Stimulated activated CD4-positive, alpha-beta T cell treated with anti-CD3 and anti-CD28 coated beads, Interleukin-1b, Interleukin-23, amount 100 ng/mL, for 24 hours (primary cell): ENCODE measurements at places on chromosomes 3 and 15.

- no peak for DNase-seq
Observed at GRCh38 chr15:51286816-51287215, 51.6 kb downstream of the CYP19A1 start.

DNA sequence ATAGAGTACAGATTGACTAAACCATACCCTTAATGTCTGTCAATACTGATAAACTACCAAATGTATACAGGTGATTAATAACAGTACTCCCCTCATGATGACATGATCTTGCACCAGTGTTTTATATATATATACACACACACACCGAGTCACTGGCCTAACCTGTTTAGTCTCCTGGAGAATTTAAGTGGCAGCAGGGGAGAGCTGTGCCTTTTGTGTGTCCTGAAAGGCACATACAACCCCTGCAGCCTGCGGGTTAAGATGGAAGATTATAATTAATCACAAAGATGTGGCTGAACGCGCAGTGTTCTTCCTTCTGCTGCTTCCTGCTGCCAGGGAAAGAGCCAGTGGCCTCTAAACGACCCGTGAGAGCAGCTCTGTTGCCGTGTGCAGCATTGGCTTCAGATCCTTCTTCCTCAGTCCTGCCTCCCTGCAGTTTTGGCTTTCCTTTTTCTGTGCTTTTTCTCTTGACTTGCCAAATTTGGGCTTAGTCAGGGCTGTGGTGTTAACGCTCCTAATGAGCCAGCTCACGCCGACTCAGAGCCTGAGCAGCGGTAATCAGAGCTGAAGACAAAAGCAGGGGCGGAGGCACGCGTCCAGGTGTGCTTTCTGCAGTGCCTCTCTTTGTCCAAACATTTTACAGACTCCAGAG, 42.5 kb upstream of the UBE3A start:
- DNase-seq, result no peak

- no peak for DNase-seq
Observed at GRCh38 chr15:51401872-51402517, 60.5 kb downstream of the GLDN start.

DNA sequence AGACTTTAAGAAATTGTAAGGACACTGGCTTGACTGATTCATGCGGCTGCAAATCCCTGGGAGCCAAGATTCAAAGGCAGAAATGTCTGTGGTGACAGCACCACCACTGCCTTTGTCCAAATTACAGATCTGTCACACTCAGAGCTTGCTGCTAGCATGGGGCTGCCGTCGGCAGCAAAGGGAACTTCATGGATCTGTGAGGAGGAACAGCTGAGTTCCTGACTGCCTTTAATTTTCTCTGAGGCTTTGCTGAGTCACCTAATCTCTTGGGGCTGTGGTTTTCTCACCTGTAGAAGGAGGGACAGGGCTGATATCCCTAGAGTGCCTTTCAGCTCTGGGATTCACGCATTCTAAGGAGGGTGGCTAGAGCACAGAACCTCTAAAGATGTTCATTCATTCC, 4.1 kb upstream of the PAK6 start:
- DNase-seq, result no peak

DNA sequence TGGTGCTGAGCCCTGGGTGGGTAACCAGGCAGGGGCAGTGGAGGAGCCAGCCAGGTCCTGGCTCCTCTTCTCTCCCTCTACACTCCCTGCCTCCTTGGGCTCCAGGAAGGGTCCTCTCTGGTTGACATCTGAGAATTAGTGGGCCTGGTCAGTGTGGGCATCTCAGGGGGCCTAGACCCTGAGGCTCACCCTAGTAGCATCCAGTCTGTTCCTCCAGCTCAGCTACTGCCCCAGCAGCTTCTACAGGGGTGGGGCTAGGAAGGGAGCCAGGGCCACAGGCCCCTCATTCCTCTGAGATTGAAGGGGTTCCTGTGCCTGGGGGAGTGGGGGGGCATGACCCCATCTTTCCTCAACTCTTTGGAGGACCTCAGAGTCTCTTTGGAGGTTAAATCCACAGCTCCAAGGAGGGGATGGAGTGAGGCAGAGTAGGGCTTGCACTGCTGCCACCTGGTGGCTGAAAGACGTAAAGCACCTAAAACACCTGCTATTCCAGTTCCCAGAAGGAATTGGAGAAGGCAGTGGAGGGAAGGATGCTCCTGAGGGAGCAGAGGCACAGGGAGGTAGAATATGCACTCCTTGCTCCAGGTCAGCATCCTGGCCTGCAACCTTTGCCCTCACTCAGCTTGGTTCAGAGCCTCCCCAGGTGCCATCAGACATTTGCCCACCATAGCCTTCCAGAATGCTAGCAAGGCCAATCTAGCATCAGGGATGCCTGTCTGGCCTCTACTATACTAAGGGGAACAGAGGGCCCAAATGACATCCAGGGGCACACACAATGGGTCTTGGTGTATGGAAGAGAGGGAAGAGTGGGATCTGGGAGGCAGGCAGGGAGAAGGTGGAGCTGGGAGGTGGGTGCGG, 25.1 kb downstream of the C3orf18 start:
- DNase-seq, result peak; percentile 36

DNA sequence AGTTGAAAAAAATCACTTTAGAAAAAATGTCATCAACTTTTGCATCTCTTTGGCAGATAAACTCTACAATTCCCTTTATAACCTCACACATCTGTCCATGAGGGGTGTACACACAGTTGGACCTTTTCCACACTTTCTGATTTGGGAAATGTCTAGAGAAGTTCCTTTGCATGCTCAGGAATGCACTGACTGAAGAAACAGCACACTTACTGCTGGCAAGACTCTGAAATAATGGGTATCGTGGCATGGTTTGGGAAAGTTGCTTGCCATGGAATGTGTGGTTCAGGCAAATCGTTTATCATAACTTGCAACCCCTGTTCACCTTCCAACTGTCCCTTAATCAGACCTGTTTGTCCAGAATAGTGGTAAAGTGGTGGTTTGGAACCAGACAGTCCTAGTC, 135.3 kb upstream of the TGFBR2 start:
- DNase-seq, result no peak

DNA sequence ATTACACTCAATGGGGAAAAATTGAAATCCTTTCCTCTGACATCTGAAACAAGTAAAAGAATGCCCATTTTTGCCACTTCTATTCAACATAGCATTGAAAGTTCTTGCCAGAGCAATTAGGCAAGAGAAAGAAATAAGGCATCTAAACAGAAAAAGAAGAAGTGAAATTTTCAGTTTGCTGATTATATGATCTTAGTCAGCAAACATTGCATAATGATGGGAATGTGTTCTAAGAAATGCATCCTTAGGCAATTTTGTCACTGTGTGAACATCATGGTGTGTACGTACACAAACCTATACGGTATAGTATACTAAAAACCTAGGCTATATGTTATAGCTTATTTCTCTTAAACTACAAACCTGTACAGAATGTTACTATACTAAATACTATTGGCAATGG, 278.0 kb downstream of the CGGBP1 start:
- no peak for DNase-seq

DNA sequence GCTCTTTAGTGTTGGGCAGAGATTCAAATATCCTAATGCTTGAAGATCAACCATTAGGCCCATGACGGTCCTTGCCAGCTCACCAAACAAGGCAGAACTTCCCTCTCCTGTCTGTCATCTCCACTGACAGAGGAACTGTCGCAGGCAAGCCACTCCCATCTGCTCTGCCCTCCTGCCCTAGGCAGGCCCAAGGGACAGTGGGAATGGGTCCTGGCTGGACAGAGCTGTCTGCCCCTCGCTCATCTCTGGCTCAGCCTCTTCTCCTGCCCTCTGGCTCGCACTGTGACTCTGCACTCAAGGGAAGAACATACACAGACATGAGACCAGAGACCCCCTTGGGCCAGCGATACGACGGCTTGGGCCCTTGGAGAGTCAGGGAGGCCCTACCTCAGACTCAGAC, 7.6 kb upstream of the MUSTN1 start:
- DNase-seq, result no peak

GRCh38 chr3:125367403-125368230, 7.5 kb downstream of the ZNF148 start:
- DNase-seq, result no peak

DNA sequence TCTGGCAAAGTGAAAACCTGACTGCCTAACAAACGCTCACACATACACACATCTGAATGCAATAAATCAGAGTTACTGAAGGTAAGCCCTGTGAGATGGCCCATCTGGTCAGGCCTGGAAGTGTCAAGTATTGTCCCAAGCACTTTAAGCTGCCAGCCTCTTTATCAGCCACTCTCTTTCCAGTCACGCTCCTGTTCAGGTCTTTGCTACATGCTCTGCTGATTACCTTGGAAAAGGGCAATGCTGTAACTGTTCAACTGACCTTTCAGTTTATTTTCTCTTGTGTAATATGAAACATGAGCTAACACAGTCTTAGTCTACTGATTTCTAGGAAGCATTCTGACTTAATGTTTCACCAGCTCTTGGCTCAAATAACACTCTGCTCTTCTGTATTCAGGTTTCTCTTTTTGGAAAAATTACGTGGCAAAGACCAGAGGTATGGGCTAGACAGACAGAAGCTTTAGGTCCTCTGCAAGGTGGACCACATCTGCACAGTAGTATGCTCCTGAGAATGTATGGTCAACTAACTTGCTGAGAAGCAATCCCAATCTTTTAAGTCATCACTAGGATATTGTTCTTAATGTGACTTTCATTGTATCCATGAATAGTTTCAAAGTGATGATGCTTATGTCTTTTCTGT, 44.5 kb downstream of the GBE1 start:
- DNase-seq, result no peak

DNA sequence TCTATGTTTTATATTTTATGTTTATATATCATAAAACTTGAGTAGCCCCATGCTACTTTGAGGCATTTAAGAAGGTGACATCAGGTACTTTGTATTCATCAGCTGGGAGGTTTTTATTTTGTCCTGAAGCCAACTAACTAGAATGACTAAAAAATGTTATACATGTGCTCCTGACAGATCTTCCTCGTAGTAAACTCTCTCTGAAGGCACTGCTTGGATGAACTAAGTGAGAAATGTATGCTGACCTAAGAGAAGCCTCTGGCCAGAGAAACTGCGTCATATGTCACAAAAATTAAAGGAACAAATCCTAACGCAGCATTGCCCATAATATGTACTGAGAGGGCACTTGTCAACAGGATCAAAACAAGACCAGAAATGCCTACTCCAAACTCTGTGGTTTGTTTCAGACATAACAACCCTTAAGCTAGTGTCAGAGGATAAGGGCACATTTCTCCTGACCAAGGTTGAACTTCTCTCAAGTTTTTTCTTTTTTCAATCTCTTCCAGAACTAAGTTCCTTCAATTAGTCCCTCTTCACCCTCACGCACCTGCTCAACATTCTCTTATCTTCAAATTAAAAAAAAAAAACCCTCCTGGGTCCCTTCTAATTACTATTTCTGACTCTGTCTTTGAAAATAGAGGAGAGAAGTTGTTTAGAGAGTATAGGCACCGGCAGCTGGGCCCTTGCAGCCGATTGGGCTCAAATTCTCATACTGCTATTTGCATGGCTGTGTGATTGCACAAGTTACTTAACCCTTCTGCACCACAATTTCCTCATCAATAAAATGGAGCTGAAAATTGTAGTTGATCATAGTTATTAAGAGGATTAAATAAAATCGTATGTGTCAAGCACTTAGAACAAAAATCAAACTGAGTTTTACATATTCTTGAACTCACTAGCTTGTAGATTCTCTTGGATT, 159.0 kb downstream of the FRMD5 start:
- DNase-seq, result no peak

- DNase-seq, result no peak
Observed at GRCh38 chr3:30078736-30079135, 527.7 kb upstream of the TGFBR2 start.

GRCh38 chr15:71659730-71660067, 150.7 kb upstream of the NR2E3 start:
- DNase-seq, result no peak

DNA sequence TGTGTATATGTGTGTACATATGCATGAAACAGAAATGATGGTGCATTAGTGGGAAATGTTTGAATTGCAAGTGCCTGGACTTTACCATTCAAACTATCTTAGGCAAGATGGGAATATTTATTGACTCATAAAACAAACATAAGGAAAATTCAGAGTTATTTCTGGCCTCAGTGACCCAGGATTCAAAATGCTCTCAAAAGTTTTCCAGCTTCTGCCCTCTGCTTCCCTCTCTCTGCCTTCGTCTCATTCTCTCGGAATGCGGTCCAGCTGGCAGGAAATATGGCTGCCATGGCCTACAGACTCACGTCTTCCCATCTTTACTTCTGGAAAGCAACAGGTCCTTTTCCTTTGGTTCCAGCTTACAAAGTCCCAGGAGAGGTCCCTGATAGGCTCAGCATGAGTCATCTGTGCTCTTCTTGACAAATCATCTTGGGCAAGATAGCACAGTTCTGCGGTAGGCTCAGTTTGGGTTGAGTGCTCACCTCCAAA, 8.7 kb upstream of the ZNF774 start:
- no peak for DNase-seq

GRCh38 chr3:47128137-47128536, 35.8 kb downstream of the SETD2 start:
- no peak for DNase-seq

DNA sequence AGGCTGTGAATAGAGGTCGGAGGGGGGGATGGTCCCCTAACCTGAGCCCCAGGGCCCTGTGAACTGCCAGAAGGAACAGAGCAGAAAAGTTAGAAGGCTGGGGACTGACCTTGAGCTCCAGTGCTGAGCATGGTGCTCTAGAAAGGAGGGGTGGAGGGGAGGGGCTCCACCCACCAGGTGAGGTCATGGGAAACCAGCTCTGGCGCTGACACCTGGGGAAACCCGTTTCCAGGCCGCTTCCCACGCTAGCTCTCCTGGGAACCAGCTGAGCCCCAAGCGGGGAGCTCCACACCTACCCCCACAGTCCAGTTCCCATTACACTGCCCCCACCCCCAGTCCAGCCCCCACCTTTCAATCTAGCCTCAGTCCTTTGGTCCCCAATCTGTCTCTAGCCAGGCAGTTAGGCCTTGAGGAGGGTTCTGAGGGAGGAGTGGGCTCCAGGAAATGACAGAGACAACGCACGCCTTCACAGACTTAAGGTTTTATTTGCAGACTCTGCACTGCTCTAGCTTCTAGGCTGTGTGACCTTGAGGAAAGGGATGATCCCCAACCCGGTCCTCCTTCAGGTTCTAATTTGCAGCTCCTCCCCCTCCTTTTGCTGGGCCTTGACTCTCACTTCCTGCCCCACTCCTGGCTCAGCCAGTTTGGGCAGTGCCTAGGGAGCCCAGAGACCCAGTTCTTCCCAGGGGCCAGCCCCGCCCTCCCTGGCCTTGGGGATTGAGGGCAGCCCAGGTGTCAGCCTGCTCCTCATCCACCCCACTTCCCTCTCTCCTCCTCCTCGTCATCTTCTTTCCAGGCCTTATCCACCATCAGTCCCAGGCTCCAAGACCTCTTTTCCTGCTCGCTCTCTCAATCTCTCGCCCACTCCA, 2.1 kb downstream of the RHOV start:
- no peak for DNase-seq

DNA sequence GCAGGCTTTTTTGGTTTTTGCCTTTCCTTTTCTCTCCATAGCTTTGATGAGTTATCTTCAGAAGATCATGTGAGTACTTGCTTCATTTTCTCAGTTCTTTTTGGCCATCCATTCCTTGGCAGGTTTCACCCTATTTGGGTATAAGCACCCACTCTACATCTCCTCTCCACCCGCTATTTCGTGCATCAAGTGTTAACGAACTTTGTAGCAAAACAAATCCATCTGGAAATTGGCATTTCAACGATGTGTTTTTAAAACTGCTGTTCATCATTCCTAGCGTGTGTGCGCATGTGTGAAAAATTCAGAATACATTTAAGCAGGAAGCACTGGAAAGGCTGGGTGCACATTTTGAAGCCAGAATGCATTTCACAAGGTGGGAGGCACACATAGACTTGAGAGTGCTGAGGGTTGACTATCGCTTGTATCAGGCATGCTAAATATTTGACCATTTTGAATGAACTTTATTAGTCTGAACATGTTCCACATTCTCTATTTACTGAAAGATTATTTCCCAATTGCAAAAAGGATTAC, 89.7 kb upstream of the FHIT start:
- no peak for DNase-seq
